Pons (tissue), 1 donor: ENCODE measurements at places on chromosomes 1 and 21.
A peak's percentile ranks its signal among the peaks of the same experiment; 100 is the strongest.

- DNase-seq, result no peak
Observed at GRCh38 chr1:86149591-86149990, 7.0 kb downstream of the COL24A1 start.

GRCh38 chr1:4676253-4676652 is 21.8 kb downstream of the AJAP1 start:
- no peak for DNase-seq

GRCh38 chr1:100860397-100860991 is 34.1 kb downstream of the EXTL2 start:
- DNase-seq, result no peak

GRCh38 chr1:79042117-79042516 is 35.6 kb upstream of the ADGRL4 start:
- no peak for DNase-seq

DNA sequence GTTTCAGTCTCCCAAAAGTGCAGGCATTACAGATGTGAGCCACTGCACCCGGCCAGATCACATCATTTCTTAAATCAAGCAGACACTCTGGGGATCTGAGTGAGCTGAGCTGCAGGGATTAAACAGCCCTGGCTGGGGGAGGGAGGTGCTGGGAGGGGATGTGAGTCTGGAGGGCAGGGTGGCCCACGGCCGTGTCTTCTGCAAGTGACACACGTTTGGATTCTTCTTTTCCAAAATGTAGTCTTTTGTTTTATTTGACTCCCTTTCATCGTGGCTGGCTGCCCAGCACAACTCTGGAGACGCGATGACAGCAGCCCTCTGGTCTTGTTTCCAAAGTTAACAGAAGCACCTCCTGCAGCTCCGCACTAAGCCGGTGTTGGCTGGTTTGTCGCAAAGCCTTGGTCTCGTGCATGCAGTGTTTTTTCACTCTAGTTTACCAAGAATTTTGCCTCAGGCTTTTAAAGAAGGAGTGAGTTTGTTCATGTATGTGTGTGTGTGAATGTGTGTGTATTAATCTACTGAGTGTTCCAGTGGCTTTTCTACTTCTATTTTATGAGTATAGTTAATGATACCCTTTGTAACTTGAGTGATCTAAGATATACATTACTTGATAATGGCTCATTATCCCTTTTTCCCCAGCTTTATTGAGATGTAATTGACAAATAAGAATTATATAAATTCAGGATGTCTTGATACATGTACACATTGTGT is 2.8 kb upstream of the KRTAP10-5 start:
- no peak for DNase-seq

DNA sequence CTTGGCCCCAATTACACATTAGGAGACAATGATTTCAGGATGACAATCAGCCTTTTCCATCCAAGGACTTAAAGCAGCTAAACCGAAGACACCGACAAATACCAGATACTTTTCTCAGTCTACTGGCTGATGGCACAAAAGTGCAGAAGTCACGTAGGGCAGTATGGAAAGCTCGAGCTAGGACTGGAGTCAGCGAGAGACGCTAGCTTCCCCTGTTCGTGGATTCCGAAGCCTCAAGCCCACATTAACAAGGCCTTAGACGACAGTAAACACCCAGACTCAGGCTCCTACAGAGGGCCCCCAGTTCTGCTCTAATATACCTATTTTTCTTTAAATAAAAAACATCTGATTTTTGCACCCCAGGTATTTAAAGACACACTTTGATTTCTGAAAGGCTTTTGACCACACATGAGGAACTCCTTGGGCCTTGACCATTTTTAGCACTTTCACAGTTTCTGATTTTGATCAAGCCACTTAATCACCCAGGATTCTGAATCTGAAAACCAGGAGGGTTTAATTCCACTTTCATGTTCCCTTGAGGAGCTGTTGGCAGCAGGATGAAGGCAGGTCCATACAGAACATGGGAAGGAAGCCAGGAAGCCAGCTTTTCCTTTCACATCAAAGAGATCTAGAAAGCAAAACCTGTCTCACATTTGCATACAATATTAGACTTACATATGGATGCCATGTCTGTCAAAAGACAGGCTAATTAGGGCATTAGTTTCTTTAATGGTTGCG is 204.1 kb downstream of the GABPA start:
- peak; percentile 42 for DNase-seq

DNA sequence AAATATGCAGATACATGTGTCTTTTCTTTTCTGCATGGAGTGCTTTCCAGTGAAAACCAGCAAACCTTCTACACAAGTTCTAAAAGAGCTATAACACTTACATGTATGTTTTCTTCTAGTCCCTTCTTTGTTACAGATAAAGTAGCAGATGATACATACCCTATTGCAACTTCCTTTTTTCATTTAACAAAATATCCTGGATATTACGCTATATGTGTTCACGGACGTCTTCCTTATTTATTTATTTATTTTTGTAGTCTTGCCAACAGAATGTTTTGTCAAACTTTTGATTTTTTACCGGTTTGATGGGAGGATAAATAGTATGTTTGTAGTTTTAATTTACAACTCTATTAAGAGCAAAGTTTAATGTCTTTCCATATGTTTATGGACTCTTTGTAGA is 5.2 kb upstream of the GALNT2 start:
- DNase-seq, result no peak

DNA sequence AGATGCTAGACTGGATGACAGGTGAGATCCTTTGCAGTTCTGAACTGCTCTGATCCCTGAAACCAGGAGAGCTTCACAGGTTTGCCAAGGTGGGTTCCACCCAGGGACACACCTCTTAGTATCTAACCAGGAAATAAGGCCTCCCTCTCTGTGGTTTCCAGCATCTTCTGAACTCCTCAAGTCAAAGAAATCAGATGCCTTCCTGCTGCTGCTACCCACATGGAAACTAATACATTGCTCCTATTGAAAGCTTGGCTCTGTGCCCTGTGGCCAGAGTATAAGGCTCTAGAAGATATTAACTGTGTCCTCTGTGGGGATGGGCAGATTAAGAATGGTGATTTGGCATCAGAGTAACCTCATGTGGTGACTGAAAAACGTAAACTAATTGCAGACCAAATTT is 75.0 kb upstream of the MRPS6 start:
- no peak for DNase-seq

GRCh38 chr1:47031059-47031458 is 7.6 kb downstream of the CYP4X1 start:
- DNase-seq, result peak; percentile 14

GRCh38 chr1:206467915-206468314 is 2.4 kb upstream of the IKBKE start:
- peak; percentile 71 for DNase-seq

GRCh38 chr1:29064064-29064463 is 59.6 kb downstream of the TMEM200B start:
- DNase-seq, result no peak

DNA sequence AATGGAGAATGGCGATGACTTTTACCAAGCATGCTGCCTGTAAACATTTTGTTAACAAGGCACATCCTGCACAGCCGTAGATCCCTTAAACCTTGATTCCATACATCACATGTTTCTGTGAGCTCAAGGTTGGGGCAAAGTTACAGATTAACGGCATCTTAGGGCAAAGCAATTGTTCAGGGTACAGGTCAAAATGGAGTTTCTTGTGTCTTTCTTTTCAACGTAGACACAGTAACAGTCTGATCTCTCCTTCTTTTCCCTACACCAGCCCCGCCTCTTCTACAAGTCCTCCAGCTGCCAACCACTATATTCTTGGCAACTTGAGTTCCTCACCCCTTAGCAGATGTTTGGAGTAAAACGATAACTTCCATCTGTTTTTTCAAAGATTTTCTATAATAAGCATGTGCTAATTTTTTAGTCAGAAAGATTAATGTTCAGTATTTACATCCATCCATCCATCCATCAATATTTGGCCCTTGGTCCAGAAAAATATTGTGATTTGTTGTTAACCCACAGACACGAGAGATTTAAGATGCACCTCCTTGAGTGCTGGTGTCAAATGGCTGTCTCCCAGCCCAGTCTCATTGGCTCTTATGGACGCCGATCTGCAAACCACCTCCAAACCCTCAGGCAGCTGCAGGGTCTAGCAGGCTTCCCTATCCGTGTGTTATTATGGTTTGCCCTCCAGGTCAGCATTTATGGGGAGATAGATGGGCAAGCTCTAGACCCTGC is 3.8 kb downstream of the DNALI1 start:
- no peak for DNase-seq

DNA sequence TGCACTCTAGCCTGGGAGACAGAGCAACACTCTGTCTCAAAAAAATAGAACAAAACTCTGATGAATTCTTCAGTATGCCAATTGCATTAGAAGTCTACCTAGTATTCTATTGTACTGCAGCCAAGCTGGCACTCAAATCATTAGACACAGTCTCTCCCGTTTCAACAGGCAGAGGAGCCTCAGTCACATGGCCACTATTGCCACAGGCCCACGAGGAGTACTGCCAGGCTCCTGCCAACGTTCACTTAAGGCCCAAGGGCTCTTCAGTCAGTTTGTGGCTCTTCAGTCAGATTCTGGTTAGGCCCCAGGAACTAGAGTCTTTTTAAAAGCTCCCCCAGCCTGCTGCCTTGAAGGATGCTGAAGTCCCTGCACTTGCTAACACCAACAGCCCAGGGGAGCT is 73.4 kb downstream of the SH3BGR start:
- DNase-seq, result peak; percentile 24

- no peak for DNase-seq
Observed at GRCh38 chr21:34522284-34522683, 10.3 kb upstream of the KCNE1 start.

GRCh38 chr21:34700605-34701004 is 31.8 kb downstream of the CLIC6 start:
- no peak for DNase-seq

GRCh38 chr1:161052899-161053298 is 7.1 kb upstream of the USF1 start:
- no peak for DNase-seq

DNA sequence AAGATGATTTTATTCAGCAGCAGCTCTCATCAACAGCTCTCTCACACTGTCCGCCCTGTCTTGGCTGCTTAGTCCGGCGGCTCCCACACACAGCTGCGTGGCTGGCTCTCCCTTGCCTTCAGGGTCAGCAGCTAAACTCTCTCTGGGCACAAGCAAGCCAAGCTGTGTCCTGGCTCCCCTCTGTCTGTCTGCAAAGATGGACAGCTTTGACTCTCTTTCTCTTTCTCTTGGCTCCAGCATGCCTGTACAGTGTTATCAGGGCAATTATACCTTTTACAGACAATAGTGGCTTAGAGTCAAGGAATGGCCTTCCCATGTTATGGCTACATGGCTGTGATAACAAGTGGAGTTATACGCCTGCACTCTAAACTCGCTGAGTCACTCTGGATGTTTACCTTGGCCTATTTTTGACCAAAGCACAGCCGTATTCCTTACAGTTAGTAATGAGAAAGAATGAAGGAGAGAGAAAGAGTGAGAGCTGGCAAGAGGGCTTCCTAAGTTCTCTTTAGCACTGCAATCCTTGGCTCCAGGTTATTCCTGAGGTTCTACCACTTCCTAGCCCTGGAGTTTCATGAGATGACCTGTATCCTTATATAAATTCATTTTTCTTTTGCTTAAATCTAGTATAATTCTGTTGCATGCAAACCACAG is 59.9 kb upstream of the ZSWIM5 start:
- peak; percentile 4 for DNase-seq

- no peak for DNase-seq
Observed at GRCh38 chr1:44798481-44799365, 1.5 kb upstream of the PLK3 start.

DNA sequence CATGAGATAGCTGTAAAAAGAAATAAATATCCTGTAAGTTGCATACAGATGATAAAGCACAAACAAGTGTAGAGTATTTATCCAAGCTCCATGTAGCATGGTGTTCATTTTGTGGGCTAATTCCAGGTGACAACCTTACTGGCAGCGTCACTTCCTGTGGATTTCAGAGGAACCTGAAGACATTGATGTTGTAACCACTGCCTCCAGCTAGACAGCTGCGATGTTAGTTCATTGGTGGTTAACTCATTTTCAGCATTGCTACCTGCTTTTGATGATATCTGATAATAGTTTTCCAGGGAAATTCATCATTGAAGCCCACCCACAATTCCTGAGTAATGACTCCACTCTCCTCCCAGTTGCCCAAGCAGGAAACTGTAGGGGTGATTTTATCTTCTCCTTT is 3.0 kb downstream of the HSD3B1 start:
- DNase-seq, result no peak

GRCh38 chr1:230542054-230542453 is 100.2 kb upstream of the COG2 start:
- DNase-seq, result no peak

GRCh38 chr1:218112862-218113261 is 172.2 kb upstream of the RRP15 start:
- DNase-seq, result no peak

- DNase-seq, result no peak
Observed at GRCh38 chr1:110464340-110464739, 13.4 kb downstream of the PROK1 start.

DNA sequence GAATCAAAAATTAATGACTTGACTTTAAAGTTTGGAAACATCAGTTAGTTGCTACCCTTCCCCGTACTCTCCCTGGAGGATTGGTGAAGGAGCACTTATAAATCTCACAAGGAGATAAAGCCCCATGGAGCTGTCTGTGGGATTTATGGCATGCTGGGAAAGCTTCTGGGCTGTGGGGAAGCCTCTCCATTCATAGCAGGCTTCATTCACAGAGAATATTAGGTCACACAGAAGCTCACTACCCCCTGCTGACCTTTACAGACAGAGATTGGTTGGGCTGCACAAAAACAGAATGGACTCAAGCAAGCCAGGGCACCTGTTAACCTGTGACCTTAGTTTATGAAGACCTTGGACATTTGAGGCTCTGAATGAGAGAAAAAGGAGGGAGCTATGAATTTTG is 32.1 kb downstream of the RGL1 start:
- no peak for DNase-seq

DNA sequence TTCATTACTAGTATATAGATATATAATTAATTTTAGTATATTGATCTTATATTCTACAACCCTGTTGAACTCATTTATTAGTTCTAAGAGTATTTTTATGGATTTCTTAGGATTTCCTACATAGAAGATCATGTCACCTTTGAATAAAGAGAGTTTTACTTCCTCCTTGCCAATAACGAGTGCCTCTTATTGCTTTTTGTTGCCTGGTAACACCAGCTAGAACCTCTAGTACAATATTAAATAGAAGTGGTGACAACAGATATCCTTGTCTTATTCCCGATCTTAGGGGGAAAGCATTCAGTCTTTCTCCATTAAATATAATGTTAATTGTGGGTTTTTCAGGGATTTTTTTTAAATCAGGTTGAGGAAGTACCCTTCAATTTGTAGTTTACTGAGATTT is 40.8 kb downstream of the WNT2B start:
- DNase-seq, result no peak

GRCh38 chr1:41490911-41491310 is 6.4 kb upstream of the EDN2 start:
- DNase-seq, result no peak

DNA sequence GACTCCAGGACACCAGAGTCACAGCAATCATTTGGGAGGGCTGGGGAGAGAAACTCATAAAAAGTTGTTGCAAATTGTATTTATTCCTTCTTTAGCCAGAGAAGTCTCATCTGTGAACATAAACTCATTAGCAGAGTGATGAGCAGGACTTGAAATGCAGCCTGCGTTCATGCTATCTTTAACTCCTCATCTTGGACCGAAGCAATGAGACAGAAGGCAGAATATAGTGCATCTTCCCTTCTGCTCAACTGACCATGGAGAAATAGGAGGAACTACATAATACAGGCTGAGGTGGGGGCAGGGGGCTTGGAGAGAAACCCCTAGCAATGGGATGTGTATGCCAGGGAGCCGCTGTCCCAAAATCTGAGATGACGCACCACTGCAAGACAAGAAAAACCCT is 121.8 kb upstream of the AJAP1 start:
- DNase-seq, result no peak

GRCh38 chr1:110879758-110880606 is 7.0 kb downstream of the CD53 start:
- DNase-seq, result no peak

- peak; percentile 87 for DNase-seq
Observed at GRCh38 chr21:33198346-33199099, 31.2 kb upstream of the IFNAR2 start.
